ENCODE measurements at places on chromosomes 11 and 22.

GRCh38 chr11:102666331-102666957, 39.1 kb downstream of the MMP27 start:
- no peak overlapping the region for H3K4me3 ChIP-seq
- no peaks in the 10 kb centered on the region for H3K27me3 ChIP-seq
- peaks cover 10% of the 10 kb centered on the region for H3K4me1 ChIP-seq
- no peaks in the 10 kb centered on the region for H3K36me3 ChIP-seq

GRCh38 chr22:25404556-25404927, 159.9 kb upstream of the GRK3 start:
- no peak overlapping the region for H3K27ac ChIP-seq
- DNase-seq: peak; percentile 10
- H3K4me3 ChIP-seq: peak overlapping the region; percentile 57

GRCh38 chr11:134118006-134118405, 49.1 kb downstream of the JAM3 start:
- no peaks in the 10 kb centered on the region for H3K36me3 ChIP-seq
- H3K27ac ChIP-seq: no peak overlapping the region
- H3K4me3 ChIP-seq: no peak overlapping the region
- no peak for DNase-seq
- H3K4me1 ChIP-seq: no peaks in the 10 kb centered on the region
- H3K27me3 ChIP-seq: no peaks in the 10 kb centered on the region

GRCh38 chr11:8870411-8871170, 40.4 kb upstream of the AKIP1 start:
- 0 out of 2 replicates have a peak, but pooled peaks cover 2% of the 10 kb centered on the region for H3K27me3 ChIP-seq
- H3K4me3 ChIP-seq: peak overlapping the region; percentile 63
- no peaks in the 10 kb centered on the region for H3K4me1 ChIP-seq

GRCh38 chr22:45268958-45269844, 15.5 kb upstream of the UPK3A start:
- peak; percentile 79 for DNase-seq
- peaks cover 5% of the 10 kb centered on the region for H3K4me1 ChIP-seq
- H3K27me3 ChIP-seq: peaks cover 39% of the 10 kb centered on the region
- H3K36me3 ChIP-seq: no peaks in the 10 kb centered on the region
- H3K4me3 ChIP-seq: peak overlapping the region; percentile 67
- H3K27ac ChIP-seq: no peak overlapping the region

DNA sequence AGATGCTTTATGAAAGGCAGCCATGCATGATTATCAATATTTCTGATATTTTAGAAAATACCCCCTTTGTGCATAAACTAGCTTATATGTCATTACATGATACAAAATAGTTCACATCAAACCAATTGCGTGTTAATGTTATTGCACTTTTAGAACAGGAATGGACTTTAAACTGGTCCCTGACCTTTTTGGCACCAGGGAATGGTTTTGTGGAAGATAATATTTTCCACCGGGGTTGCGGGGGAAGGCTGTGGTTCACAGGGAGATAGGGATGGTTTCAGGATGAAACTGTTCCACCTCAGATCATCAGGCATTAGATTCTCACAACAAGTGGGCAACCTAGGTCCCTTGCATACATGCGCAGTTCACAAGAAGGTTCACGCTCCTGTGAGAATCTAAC, 16.5 kb upstream of the LGR4 start:
- H3K27ac ChIP-seq: no peak overlapping the region
- peaks cover 7% of the 10 kb centered on the region for H3K36me3 ChIP-seq
- no peak for DNase-seq
- H3K4me1 ChIP-seq: no peaks in the 10 kb centered on the region
- H3K27me3 ChIP-seq: no peaks in the 10 kb centered on the region
- no peak overlapping the region for H3K4me3 ChIP-seq

GRCh38 chr11:64559351-64560138, 31.5 kb upstream of the SLC22A12 start:
- no peak for DNase-seq
- peaks cover 98% of the 10 kb centered on the region for H3K27me3 ChIP-seq
- H3K27ac ChIP-seq: no peak overlapping the region
- H3K4me3 ChIP-seq: no peak overlapping the region

GRCh38 chr11:14179116-14179820, 179.7 kb downstream of the RRAS2 start:
- H3K36me3 ChIP-seq: no peaks in the 10 kb centered on the region
- no peak overlapping the region for H3K4me3 ChIP-seq
- no peak overlapping the region for H3K27ac ChIP-seq
- H3K4me1 ChIP-seq: no peaks in the 10 kb centered on the region
- no peak for DNase-seq
- no peaks in the 10 kb centered on the region for H3K27me3 ChIP-seq

DNA sequence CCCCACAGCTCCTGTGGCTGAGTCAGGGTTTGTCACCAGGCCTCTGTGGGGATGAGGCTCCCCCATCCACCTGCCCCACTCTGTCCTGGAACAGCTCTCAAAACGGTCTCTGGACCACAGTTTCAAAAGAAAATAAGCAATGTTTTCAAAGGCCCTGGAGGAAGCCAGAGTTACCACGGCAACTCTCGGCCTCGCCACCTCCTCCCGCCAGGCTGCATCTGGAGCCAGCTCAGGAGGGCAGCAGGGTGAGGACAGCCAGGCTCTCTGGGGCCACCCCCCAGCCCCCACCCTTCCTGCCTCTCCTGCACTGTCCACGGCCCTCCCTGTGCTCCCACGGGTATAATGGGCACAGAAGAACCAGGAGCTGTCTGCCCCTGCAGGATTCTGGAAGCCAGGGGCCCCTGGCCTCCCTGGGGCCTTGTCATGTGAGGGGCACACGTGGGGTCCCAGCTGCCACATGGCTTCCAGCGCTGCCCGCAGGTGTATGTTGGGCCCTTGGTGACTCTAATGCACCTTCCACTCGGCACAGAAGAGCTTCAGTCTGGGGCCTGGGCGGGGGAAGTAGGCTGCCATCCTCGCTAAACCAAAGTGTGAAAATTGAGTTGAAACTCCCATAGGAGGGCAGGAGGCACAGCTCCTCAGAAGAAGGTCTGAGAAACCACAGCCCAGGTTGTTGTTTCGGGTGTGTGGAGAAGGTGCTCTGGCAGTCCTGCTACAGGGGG, 10.3 kb downstream of the CD81 start:
- DNase-seq: peak; percentile 44
- peaks cover 26% of the 10 kb centered on the region for H3K27me3 ChIP-seq
- no peak overlapping the region for H3K4me3 ChIP-seq
- peaks cover 25% of the 10 kb centered on the region for H3K4me1 ChIP-seq

DNA sequence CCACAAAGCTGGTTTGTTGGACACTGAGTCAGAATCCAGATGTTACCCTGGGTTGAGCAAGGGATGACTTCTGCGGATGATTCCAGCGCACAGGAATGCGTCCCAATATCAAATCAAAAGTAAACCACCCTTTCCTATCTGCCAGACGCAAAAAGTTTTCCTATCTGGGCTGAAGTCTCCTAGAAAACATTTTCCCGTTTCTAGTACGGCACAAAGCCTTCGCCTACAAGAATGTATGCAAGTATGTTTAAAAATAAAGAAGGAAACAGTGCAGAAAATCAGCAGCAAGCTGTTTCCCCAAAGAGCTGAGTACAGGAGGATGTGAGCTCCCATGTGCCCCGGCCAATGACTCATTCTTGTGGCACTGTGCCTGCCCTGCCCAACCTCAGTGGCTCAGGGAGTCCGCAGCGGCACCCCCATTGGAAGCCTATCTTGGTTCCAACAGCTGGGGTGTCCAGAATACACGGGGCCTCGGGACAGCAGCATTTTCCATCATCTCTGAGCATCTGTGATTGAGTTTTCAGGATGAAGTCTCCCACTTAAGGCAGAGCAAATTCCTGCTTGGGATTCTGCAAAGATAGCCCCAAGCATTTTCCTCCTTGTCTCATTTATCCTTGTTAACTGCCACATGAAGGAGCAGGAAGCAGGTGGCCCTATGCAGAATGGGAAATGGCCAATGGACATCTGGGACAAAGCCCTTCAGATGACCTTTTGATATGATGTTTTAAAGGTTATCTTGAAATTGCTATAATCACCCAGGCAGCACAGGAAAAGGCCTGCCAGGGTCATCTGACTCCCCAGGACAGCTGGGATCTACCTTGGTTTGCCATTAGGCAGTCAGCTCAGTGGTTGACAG, 17.5 kb downstream of the KCNJ5 start:
- DNase-seq: no peak
- H3K4me3 ChIP-seq: no peak overlapping the region
- H3K27ac ChIP-seq: no peak overlapping the region
- H3K4me1 ChIP-seq: no peaks in the 10 kb centered on the region

All from MM.1S (cell line).